NCI-H524 treated with DMSO at 0.1 percent for 48 hours (cell line): ENCODE measurements at places on chromosomes 4 and X.

DNA sequence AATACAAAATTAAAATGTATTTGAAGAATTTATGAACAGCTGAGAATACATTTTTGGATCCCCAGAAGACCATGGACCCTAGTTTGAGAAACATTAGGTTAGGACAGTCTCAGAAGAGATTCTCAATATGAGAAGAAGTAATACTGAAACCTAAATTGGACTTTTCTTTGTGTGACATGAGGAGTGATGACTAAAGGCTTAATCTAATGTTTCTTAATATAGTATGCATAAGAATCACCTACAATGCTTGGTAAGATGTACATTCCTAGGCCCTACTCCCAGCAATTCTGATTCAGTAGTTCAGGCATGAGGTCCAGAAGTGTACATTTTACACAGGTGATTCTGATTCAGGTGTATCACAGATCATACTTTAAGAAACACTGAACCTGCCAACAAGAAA lies 31.6 kb upstream of the HUWE1 start:
- DNase-seq = no peak

DNA sequence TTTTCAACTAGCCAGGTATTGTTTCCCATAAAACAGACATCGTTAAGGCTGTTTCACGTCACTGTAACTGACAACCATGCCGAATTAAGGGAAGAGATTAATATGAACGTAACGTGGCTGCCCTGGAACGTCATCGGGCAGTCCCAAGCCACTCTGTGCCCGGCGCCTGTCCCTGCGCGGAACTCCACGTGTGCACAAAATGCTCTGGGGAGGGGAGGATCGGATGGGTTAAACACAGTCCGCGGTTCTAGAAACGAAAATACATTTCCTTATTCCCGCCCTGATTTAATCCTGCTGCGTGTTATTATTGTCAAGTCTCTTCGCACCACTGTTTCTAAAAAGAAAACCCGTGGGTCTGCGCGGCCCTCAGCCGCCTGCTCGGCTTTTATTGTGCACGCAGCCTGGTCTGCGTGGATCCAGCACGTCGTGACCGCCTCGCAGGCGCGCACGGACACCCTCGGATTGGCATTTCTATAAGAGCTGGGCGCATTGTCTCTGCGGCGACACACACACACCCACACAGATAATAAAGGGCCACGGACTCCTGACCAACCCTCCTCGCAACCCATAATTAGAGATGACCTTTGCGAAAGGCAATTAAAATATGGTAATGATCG lies 69.6 kb upstream of the BCOR start:
- DNase-seq = no peak

- DNase-seq = no peak
Measured at GRCh38 chrX:149469406-149469805, 35.7 kb downstream of the IDS start.

GRCh38 chr4:1873776-1874175 lies 2.6 kb downstream of the NSD2 start:
- DNase-seq = no peak

DNA sequence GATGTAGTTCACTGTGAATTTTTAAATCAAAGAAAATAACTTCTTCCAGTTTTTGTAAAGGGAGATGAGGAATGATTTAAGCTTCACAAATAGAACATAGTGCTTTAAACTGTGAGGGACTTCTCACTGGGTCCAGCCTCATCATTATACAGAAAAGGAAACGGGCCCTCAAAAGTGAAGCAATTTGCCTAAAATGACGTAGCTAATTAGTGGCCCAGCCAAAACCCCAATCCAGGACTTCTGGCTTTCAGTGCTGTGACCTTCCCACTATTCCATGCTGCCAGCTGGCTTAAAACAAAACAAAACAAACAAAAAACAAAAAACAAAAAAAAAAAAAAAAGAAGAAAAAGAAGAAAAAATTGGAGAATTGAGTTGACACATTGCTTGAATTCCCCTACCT lies 45.0 kb upstream of the STOX2 start:
- no peak for DNase-seq

DNA sequence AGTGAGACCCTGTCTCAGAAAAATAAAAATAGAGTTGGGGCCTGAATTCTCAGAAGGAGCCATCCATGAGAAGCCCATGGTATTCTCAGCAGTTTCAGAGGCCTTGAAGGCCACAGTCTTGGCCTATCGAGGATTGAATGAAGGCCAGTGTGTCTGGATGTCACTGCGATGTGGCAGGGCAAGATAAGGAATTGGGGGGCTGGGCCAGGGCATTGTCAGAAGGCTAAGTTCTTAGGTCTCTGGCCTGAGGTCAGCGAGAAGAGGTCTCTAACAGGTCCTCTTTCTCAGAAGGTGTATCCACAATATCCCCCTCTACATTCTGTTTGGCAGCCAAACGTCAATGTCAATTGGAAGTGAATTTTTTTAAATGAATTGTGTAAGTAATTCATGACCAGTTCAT lies 5.7 kb downstream of the ZNF275 start:
- no peak for DNase-seq

GRCh38 chrX:41515376-41515775 lies 68.2 kb downstream of the NYX start:
- DNase-seq = no peak

GRCh38 chrX:48794340-48794910 lies 7.4 kb upstream of the HDAC6 start:
- DNase-seq = no peak

DNA sequence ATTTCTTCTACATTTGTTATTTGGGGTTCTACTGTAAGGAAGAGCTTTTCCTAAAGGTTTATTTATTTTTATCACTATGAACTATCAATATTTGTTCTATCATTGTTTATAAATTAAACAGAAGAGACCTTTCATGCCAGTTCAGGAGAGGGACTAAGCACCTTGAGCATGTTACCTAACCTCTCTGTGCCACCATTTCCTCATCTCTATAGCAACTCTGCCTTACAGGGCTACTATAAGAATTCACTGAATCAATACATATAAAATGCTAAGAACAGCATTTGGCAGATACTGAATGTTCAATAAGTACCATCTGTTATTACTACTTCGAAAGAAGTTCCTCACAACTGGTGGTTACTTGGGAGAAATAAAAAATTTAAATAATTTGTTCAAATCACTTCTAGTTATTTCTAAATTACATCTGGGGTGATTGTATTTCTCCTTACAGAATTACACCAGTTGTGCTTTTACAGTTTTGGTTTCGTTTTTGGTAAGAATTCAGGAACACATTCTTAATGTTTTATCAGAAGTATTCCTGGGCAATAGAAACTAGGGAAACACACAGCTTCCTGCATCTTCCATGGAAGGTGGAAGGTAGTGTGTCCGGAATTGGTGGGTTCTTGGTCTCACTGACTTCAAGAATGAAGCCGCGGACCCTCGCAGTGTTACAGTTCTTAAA lies 32.9 kb downstream of the EREG start:
- no peak for DNase-seq

DNA sequence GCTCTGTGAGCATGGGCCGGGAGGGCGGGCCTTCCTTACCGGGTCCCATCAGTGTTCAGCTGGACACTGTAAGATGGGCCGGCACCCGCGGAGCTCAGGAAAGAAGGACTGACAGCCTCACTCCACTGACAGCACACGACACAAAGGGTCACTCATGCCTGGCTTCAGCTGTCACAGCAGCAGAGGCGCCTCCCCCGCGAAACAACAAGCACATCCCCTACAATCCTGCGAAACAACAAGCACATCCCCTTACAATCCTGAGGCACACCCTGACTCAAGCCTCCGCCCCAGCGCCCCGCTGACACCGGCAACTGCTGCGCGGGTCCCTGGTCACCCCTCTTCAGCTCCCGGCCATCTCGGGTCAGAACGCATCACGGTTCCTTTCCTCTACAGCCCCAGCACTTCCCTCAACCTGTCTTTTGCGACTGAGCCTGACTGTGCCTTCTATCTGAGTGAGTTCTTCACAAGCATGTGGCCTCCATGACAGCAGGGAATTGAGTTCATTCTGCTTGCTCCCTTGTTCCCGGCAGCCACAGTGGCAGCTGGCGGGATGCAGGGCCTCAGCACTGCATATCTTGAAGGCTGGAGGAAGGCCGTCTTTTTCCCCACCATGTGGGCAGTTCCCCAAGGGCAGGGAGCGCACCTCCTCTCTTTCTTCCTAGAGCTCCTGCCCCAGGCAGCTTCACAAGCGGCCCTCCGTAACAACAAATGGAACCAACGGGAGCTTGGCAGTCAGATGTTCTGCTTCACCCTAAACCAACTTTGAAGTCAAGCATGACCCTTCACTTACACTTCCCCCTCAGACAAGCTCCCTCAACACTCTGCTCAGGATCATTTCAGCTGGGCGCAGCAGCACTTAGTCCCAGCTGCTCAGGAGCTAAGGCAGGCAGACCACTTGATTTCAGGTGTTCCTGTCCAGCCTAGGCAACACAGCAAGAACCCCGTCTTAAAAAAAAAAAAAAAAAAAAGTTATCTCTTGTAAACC lies 39.6 kb downstream of the SCD5 start:
- no peak for DNase-seq

- DNase-seq = no peak
Measured at GRCh38 chr4:109434007-109434971, 674 bp downstream of the SEC24B start.

DNA sequence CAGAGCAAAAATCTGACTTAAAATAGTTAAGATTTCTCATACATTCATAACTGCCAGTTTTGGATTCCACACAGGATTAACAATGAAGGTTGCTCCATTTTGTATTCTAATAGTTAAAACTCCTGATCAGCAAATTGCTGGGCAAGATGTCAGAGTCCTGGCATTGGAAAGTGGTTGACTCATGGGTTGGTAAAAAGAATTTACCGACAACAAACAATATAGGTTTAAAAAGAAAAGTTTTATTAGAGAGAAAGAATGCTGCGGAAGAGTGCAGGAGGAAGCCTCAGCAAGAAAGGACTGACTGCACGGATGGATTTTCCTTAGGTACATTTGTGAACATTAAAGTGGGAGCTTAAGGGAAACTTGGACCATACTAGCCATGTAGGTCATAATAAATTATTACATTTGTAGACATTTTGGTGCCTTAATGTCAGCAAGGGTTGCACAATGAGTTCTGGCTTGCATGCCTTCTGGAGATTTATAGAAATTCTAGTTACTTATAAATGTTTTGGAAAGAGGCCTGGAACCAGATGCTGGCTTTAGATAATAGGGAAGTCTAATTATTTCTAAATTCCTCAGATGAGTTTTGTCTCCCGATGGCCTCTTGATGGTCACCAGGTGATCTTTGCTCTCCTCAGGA lies 25.4 kb upstream of the IL2 start:
- no peak for DNase-seq

- DNase-seq = no peak
Measured at GRCh38 chr4:1411436-1412375, 5.5 kb upstream of the NKX1-1 start.

DNA sequence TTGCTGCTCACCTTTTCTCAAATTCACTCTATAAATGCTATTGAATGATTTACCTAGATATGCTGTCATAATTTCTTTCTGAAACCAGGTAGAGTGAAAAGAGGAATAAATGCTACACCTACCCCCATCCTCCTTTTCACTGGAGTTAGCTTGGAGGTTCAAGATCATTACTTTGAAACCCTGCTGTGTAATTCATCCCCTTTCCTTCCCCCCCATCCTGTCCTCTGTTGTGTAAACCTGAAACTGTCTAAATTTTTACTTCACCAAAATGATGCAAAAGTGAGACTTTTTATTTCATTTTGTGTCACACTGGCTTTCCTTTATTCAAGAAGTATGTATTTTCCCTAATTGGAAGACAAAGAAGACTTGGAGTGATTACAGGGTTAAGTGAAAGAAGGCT lies 5.4 kb downstream of the ZCCHC18 start:
- no peak for DNase-seq

DNA sequence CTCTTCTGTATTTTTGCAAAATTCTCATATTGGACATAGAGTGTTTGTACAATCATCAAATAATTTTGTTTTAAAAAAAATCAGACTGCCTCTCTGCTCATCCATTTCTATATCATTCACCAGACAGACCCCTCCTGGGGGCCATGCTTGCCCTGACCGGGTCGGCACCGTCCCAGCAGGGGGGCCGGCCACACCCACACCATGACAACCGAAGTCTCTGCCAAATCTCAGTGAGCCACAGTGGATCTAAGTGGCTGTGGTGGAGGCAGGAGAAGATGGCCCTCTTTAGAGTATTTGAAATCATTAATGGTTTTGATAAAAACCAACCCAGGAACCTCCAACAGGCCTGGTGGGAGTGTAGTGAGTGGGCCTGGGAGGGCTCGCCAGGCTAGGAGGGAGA lies 66.9 kb upstream of the ADRA2C start:
- no peak for DNase-seq

DNA sequence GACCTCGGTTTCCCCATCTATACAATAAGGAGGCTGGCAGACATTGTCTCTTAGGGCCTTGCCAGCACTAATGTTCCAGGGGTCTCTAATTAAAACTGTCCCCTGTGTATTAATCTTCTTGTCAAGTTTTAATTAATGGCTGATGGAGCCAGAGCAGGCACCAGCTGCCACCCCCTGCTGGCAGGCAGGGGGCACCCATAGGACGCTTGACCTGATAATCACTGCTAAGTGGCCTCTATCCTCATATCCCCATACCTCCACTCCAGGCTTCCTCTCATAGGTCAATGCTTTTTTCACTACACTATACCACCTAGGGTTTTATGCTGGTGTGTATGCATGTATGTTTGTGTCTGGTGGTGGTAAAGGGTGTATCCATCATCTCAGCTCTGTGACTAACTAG lies 89.4 kb downstream of the EFNB1 start:
- DNase-seq = no peak

DNA sequence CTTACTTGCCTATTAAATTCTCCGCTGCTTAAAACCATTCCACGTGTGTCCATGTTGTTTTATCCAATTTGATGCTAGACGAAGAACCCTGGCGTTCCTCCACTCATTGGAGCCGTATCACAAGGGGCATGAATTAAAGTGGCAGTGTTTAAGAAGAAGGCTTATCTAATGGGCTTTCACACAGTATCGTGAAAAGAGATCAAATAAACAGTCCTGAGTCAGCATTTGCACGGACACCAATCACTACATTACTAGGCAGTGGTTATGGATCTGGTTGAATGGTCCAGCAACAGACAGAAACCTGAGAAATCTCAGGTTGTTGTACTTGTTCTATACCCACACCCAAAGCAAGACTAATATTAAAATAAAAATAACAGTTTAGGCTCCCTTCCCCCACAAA lies 671.6 kb downstream of the FAT4 start:
- DNase-seq = no peak

GRCh38 chrX:39196192-39197102 lies 395.2 kb downstream of the MID1IP1 start:
- no peak for DNase-seq

DNA sequence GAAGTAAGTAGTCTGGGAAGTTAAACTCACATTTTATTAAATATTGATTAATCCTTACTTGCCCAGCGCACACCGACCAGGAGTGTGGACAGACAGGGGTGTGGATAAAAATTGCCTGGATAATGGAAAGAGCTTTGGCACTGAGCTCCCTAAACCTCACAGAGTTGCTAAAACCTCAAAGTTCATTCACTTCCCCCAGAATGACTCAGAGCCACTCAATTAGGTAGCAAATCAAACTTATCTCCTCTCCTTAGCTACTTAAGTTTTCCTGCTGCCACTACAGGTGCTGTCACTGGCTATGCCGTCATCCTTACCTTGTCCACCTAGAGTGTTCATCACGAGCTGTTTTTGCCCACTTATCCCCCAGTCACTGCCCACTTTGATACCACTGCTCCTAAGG lies 27.0 kb upstream of the MID1IP1 start:
- no peak for DNase-seq

GRCh38 chr4:36734334-36734733 lies 452.9 kb downstream of the DTHD1 start:
- DNase-seq = no peak

- DNase-seq = no peak
Measured at GRCh38 chrX:103927030-103927429, 35.4 kb upstream of the TMSB15B start.
